ENCODE measurements at places on chromosomes 3 and 15.

- no peak for DNase-seq
Measured at GRCh38 chr3:141811348-141811747, 48.1 kb downstream of the GRK7 start.

DNA sequence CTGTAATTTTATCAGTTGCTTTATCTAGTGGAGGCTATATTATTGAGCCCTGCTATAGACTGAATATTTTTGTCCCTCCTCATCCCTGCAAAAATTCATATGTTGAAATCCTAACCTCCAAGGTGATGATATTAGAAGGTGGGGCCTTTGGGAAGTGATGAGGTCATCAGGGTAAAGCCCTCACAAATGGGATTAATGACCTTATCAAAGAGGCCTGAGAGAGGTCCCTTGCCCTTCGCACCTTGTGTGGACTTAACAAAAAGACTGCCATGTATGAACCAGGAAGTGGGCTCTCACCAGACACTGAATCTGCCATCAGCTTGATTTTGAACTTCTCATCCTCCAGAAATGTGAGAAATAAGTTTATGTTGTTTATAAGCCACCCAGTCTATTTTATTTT lies 381.4 kb upstream of the ONECUT1 start:
- no peak for DNase-seq

GRCh38 chr3:181687190-181687589 lies 24.5 kb upstream of the SOX2 start:
- no peak for DNase-seq

- DNase-seq = no peak
Measured at GRCh38 chr3:129226374-129226773, 23.0 kb upstream of the COPG1 start.

DNA sequence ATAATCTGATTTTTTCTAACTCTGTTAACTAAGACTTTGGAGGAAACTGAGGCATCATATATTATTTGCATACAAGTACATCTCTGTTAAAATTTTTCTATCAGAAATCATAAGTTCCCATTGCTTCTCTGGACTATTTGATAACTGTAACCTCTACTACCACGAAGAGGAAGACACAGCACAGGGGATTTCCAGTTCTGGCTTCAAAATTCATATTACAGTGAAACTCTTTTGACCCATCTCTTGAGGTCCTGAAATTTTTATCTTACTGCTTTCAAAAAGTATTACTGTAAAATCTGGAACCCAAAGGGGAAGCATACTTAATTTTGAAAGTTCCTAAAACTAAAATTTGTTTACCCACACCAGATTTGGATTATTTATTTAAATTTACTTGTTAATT lies 4.2 kb downstream of the PLSCR1 start:
- DNase-seq = no peak

DNA sequence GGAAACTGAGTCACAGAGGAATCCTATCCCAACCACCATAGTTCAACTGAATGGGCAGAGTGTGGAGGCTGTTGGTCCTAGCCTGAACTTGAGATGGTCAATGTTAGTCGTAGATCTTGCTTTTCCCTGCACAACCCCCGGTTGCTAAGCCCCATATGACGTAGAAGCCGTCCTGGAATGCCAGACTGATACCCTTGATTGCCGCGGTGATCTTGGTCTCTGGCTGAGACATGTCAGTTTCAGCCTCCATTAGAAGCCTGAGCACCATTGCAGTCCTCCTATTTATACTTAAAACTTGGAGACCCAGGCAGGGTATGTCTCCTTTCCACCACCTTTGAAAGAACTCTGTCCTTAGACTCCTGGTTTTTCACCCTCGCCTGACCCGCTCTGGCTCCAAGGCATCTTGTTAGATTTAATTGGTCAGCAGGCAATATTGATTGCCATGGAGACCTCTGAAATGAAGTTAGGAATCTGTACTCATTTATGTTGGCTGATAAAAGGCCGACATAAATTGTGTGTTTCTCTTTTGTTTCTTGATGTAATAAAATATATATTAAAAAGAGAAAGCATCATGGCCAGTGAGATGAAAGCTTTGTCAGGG lies 53.4 kb downstream of the RPLP1 start:
- no peak for DNase-seq

DNA sequence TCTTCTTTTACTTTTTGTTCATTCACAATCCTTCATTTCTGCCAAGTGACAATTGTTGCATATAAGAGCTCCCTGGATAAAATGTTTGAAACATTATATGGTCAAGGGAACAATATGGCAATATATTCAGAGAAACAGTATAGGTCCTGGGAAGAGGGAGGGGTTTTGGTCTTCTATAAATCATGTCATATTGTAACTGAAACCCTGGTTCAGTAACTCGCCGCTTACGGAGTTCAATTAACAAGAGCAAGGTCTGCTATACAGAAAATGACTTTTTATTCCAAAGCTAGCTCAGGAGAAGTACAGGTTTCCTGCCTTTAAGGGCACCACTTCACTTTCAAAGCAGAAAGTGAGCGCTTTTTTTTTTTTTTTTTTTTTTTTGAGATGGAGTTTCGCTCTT lies 522.1 kb upstream of the TGFBR2 start:
- DNase-seq = no peak

- DNase-seq = no peak
Measured at GRCh38 chr3:14285548-14285925, 106.9 kb downstream of the LSM3 start.

DNA sequence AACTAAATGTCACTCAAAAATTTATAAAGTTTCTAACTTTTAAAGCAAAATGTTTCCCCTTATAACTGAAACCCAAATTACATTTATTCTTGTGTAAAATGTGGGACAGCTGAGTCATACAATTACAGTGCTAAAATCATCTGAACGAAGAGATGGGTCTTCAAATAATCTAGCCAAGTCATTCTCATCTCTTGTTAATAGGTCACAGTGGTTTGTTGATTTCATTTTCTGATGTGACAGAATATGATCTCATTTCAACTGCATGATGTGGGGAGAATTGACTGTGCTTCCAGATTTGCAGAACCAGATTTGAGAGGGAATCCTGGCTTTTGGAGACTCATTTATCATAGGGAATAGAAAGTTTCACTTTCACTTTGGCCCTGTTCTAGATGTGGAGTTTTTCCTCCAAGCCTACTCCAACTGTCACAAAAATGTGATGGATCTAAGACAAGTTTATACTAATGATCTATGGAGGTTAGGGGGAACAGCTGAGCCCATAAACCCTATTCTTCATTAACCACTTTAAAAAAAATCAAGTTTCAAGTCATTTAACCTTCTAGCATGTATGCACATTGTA lies 685.0 kb downstream of the PDCD6IP start:
- DNase-seq = no peak

DNA sequence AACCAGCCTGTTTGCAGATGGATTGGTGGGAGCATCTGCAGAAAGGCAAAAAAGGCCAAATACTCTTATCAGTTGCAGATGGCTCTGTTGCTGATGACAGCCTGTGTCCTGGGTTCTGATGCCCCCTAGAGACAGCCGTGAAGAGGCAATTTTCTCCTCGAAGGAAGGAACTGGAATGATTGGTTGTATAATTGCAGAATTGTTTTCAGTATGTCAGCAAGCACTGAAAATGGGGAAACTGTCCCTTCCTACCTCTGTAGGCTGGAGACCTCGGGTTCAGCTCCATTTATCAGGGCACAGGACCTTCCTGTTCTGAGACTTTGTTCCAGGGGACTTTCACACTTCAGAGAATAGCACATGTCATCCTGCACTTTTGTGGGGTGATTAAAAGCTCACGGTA lies 103.0 kb downstream of the PGPEP1L start:
- no peak for DNase-seq

DNA sequence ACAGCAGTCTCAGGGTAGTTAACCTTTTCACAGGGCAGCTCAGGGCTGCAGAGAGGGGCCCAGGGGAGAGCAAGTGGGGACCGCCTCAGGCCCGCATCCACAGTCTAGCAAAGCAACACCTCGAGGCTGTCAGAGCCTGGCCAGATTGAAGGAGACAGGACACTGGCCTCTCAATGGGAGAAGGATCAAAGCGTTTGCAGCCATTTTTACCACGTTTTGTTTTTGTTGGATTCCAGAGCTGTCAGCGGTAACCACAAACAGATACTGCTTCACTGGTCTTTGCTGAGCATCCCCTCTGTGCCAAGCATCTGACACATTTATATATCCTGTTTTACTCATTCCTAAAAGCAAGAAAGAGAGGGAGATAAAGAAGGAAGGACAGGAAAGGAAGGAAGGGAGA lies 153.8 kb downstream of the SHQ1 start:
- no peak for DNase-seq

- no peak for DNase-seq
Measured at GRCh38 chr3:138440121-138440521, 5.7 kb downstream of the ESYT3 start.

DNA sequence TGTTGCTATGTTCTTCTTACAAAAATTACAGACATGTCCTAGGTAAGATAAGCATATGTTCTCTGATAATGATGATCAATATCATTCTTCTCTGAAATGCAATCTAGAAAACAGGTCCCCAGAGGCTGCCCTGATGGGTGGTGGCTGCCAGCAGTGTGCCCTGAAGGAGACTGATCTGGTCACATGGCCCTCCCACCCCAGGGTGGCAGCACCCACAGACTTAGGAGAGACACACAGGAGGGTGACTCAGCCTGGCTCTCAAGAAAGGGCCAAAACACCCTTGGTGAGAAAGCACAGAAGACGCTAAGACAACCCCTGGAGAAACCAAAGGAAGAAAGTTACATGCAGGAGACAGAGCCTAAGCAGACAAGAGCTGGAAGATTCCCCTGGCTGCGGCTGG lies 203.7 kb downstream of the TJP1 start:
- DNase-seq = no peak

- no peak for DNase-seq
Measured at GRCh38 chr3:64220161-64220914, 4.9 kb downstream of the PRICKLE2 start.

GRCh38 chr3:82129221-82129801 lies 367.9 kb upstream of the GBE1 start:
- DNase-seq = no peak

DNA sequence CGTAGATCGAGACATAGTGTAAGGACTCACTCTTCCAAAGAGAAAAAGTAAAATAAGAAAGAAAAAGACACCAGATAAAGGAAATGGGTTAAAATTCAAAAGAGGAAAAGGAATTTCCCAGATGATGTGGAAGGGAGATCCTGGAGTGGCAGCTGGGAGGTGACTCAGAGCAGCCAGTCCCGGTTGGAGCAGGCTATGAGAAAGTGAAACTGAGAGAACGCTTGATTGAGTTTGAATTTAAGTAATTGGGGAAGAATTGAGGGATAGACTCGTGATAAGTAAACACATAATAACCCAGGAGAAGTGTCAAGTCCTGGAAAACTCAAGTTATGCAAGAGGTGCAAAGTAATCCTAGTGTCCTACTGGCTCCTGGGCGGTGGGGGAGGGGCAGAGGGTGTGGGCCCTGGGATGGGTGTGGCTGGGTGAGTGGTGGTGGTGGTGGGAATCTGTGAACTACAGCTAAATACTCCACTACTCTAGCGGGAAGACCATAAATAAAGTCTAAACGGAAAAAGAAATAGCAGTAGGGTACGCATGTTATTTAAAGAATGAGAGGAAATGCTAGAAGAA lies 1.2 kb downstream of the PRR20G start:
- DNase-seq = no peak

DNA sequence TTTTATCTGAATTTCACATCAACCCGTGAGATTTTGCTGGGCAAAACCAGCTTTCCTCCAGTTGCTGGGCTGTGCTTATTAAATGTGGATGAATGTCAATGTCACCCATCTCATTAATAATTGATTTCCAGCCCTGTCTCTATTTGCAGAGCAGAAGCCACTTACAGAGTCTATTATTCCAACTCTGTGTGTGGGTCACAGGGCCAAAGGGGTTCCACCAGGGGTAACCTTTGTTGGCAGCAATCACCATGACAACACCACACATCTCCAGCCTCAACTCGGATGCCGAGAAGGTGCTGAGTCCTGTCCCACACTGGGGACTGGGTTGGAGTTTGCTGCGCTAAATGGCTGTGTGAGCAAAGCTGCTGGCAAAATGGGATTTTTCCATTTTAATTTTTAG lies 51.1 kb upstream of the WNT5A start:
- DNase-seq = no peak

DNA sequence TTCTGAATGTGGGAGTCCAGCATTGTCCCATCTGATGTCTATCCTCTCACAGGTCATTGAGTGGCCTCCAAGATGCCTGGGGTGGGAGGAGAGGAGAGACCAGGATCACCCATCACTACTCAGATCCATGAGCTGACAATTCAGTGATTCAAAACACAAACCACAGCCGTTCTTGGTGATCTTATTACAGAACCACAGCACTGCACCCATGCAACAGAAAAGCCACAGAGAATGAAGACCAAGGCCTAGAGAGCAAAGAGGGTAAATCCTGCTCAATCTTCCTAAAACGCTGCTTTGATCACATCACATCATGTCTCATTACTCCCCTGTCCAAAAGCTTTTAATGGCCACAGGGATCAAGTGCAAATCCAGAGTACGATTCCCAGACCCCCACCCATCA lies 23.5 kb downstream of the ANP32A start:
- DNase-seq = no peak

GRCh38 chr15:99717161-99718009 lies 15.9 kb downstream of the LYSMD4 start:
- no peak for DNase-seq

DNA sequence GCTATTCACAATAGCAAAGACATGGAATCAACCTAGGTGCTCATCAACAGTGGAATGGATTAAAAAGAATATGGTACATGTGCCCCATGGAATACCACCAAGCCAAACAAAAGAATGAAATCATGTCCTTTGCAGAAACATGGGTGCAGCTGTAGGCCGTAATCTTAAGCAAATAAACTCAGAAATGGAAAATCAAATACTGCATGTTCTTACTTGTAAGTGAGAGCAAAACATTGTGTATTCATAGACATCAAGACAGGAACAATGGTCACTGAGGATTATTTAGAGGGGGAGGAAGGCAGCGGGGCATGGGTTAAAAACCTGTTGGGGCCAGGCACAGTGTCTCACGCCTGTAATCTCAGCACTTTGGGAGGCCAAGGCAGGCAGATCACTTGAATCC lies 304.7 kb upstream of the ROBO2 start:
- no peak for DNase-seq

DNA sequence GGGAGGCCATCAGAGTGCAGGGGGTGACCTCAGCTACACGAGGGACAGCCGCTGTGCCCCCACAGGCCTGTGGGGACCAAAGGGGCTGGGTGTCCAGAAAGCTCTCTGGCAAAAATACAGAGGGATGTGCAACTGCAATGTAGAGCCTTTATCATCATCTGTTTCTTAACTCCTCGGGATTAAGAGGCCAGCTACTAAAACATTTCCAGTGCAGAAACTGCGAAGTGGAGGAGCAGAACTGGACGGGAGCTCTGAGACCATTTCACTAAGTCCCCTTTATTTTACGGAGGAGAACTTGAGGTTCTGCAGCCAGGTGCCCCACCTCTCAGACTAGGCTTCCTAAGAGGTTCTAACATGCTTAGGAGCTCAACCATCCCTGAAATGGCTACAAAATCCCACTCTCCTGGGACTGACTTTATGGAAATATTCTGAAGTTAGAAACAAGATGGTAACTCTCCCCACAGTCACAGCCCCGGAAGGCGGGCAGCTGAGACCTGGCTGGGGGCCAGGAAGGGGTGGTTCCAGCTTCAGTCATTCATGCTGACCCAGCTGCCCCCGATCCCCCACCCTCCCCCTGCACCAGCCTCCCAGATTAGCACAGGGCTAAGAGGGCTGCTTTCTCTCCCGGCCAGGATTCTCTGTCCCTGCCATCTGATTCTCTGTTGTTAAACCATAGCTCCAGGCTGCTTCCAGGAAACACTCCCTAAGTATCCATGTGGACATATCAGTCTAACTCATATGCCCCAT lies 40.3 kb downstream of the UMPS start:
- DNase-seq = no peak

- no peak for DNase-seq
Measured at GRCh38 chr3:148958696-148959095, 32.6 kb upstream of the GYG1 start.

GRCh38 chr15:99326235-99326634 lies 75.0 kb downstream of the LRRC28 start:
- no peak for DNase-seq

Data from activated T-cell treated with anti-CD3 and anti-CD28 coated beads, Interleukin-2, amount 50 U/mL, for 1 hour (primary cell).